ENCODE measurements at places on chromosomes 11 and 22.

- DNase-seq = peak; percentile 27
Observed at GRCh38 chr11:96272529-96273222, 70.3 kb downstream of the MAML2 start.

DNA sequence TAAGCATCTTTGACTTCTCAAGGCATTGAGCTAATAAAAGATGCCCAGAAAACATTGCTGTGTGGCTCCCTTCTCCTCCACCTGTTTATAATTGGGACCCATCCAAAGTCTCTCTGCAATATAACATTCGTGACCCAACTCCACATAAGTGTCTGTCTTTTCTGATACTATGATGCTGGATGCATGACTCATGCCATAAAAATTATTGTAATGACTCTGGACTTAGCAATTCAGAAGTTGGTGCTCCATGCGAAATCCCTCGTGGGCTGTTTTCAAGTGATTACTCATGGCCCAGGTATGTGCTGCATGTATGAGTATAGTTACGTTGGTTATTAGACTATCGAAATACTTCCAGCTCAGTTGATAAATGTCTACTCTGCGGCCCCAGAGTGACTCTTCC, 11.7 kb downstream of the FJX1 start:
- no peak for DNase-seq

- no peak for DNase-seq
Observed at GRCh38 chr11:75184757-75185425, 34.0 kb downstream of the SLCO2B1 start.

- no peak for DNase-seq
Observed at GRCh38 chr11:111306321-111306720, 8.0 kb downstream of the POU2AF3 start.

DNA sequence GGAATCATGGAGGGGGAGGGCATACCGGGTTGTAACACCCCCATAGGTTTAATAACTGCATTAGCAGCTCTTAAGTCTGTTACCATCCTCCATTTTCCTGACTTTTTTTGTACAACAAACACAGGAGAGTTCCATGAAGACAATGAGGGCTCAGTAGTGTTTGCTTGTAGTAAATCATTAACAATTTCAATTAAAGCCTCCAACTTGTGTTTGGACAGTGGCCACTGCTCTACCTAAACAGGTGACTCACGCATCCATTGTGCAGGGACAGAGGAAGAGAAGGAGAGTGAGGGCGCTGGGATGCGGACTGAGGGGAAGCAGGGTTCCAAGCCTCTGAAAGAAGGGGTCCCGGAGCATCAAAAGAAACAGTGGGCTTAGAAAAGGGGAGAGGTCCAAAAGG, 21.3 kb upstream of the MTNR1B start:
- no peak for DNase-seq

GRCh38 chr11:19951558-19952115, 208.6 kb downstream of the DBX1 start:
- DNase-seq = peak; percentile 59

- DNase-seq = no peak
Observed at GRCh38 chr11:23932485-23932898, 564.4 kb upstream of the LUZP2 start.

- DNase-seq = peak; percentile 35
Observed at GRCh38 chr22:46528121-46528610, 9.3 kb downstream of the CELSR1 start.

DNA sequence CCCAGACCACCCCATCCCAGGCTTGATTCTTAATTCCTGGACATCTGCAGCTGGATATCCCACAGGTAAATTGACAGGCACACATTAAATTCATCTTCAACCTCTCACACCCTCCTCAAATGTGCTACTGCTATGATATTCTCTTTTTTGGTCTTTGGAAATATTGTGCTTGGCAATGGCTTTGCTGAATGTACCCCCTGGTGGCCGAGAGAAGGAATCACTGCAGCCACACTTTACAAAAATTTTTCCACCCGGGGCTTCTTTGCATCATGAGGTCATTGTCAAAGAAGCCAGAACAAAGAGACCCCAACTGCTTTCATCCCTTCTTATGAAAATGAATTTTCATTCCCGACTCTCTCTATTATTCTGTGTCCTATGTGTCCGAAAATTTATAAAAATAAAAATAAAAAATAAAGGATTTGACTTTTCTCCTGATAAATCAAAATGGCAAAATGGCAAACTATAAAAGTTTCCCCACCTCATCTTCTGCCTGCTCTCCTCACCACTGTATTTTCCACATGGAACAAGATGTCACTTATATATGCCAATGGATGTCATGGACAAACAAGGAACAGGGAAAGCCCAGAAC, 15.0 kb upstream of the CYB5R2 start:
- peak; percentile 27 for DNase-seq

DNA sequence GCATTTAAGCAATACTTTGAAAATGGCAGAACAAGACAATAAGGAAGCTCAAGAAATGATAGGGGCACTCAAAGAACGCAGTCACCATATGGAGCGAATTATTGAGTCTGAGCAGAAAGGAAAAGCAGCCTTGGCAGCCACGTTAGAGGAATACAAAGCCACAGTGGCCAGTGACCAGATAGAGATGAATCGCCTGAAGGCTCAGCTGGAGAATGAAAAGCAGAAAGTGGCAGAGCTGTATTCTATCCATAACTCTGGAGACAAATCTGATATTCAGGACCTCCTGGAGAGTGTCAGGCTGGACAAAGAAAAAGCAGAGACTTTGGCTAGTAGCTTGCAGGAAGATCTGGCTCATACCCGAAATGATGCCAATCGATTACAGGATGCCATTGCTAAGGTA, 51.9 kb downstream of the SPECC1L start:
- DNase-seq = no peak

GRCh38 chr11:44338698-44339529, 29.0 kb upstream of the ALX4 start:
- DNase-seq = no peak

GRCh38 chr22:35591714-35592417, 25.3 kb downstream of the MB start:
- no peak for DNase-seq

DNA sequence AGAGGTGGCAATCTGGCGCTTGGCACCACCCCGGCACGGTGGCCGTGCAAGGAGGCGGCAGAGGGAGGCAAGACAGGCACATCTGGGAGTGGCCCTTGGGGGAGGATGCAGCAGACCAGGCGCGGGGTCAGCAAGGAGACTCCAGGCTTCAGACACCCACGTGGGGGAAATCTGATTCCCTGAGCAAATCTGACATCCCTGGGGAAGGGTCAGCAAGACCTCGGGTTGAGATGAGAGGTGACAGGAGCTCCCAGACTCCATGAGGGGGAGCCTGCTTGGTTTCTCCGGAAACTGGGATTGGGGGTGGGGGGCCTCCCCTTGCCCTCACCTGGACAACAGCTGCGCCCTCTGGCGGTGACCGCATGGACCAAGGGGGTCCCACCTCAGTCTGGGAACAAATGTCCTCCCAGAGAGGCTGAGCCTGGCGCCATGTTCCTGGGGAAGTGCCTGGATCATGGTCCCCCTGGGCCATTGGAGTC, 4.0 kb upstream of the RCOR2 start:
- peak; percentile 23 for DNase-seq

DNA sequence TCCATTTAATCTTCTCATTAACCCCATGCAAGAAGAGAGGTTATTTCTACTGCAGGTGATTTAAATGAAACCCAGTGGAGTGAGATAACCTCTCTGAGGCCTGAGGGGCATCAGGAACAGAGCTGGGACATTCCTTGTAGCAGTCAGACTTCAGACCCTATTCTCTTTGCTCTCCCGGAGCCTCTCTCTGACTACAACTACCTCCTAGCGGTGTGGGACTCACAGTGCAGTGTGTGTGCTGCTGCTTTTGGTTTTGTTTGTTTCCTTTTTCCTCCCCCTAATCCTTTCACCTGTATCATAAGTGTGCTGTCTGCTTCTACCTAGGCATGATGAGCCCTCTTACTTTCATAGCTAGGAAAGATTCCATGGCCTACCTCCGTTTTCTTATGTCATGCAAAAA, 769.6 kb downstream of the NTM start:
- no peak for DNase-seq

GRCh38 chr11:96524475-96524874, 134.7 kb downstream of the JRKL start:
- no peak for DNase-seq

DNA sequence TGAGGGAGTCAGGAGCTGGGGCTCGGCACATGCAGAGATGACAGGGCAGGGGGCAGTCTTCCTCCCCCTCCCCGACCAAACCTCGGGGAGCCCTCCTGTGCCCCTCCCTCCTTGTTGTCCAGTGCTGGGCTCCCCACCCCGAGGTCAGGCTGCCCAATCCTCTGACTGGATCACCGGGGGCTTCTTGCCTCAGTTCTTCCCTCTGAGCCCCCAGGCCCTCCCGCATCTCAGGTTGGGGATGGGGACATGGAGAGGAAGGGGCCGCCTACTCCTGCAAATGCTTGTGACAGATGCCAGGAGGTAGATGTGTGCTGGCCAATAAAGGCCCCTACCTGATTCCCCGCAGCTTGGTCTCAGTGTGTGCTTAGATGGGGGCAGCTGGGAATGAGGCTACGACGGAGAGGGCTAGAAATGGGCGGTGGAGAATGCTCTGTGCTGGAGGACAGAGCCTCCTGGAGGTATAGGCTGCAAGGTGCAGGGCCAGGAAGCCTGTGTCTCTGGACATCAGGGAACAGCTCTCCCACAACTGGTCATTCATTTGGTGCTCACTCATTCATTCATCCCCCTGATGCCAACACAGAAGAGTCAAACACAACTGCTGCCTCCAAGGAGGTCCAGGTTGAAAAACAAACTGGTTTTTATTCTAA, 8.4 kb downstream of the RHBDD3 start:
- no peak for DNase-seq

DNA sequence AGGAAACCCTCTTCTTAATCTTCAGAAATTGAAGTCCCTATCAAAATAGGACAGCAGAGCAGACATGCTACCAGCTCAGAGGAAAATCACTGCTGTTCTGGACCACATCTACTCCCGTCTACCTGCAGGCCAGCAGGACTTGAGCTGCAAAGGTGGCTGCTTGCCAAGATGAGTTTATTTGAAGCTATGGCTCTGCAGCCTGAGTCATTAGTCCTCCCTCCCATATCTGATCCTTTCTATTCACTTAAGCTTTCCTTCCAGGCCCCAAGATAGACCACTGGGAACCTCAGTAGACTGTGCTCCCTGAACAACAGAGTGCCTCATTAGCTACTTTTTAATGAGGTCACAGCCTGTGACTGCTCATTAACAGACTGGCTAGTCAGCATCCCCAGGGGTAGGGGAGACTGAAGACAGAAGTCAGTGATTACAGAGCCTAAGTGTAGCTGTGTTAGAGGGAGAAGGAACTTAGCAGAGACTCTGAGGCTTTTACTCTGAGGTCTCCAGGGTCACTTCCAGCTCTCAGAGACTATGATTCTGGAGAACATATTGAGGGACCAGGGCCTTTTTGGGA, 6.8 kb upstream of the OR10A2 start:
- no peak for DNase-seq

DNA sequence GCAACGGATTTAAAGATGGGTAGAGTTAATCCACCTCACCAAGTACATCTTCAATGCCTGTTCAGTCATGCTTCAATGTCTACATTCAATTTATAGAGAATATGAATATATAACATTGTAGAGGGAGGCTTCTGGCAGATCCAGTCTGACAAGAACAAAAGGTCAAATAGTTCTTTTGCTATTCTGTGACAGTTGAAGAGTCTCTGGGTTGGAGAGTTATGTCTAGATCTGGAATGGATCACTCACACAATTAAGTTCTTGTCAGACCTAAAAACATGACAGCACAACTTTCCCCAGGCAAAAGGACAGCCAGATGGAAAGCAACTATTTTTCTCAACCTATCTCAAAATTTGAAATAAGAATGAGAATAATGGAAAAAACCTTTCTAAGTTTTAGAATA, 15.3 kb upstream of the GAB2 start:
- DNase-seq = no peak

- no peak for DNase-seq
Observed at GRCh38 chr22:19066531-19067271, 55.5 kb downstream of the DGCR2 start.

DNA sequence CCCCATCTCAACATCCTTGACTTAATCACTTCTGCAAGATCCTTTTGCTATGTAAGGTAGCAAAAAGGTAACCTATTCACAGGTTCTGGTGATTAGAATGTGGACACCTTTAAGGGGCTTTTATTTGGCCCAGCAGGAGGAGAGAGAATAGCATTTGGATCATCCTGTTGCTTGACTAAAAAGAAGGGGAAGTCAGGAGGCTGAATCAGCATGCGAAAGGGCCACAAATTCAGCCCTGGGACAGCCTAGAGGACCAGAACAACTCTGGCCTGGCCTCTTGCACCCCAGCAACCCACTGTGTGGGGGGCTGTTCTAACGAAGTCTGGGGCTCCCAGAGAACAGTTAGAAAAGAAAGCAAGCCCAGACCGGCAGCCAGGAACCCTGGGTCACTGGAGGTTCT, 3.2 kb upstream of the HMOX1 start:
- no peak for DNase-seq

GRCh38 chr22:43279867-43280522, 63.2 kb downstream of the SCUBE1 start:
- no peak for DNase-seq

DNA sequence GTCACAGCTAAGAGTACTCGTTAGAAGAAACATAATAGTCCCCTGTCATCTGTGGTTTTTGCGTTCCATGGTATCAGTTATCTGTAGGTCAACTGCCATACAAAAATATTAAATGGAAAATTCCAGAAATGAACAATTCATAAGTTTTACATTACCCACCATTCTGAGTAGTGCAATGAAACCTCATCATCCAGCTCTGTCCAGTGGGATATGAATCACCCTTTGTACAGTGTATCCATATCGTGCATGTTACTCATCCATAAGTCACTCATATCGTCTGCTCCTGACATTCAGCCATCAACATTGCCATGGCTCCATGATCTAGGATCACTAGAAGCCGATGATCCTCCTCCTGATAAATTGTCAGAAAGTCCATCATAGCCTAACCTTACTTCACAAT, 174.9 kb upstream of the C11orf87 start:
- no peak for DNase-seq

GRCh38 chr11:33333816-33334215, 76.6 kb downstream of the HIPK3 start:
- DNase-seq = no peak

GRCh38 chr11:9525116-9525515, 48.4 kb upstream of the WEE1 start:
- DNase-seq = no peak

GRCh38 chr11:131185915-131186314, 184.5 kb upstream of the NTM start:
- no peak for DNase-seq

DNA sequence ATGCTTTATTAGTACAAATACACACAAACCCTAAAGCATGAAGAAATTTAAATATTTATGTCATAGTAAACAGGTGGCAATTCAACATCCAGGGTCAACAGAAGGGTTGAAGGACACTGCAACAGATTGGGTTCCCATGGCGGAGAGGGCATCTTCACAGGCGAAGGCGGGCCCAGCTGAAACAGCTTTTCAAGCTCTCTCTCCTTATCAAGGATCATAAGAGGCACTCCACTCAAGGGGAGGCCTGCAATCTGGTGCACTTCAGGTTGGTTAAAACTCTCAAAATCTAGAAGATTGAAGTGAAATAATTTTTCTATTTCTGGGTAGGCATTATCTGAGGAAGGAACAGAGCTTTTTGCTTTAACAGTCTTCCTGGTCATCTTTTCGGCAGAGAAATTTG, 16.8 kb upstream of the SLC22A8 start:
- DNase-seq = no peak

- DNase-seq = no peak
Observed at GRCh38 chr11:4184163-4184916, 89.7 kb downstream of the RRM1 start.

- no peak for DNase-seq
Observed at GRCh38 chr22:50315289-50316113, 8.1 kb upstream of the PLXNB2 start.
